ENCODE measurements at places on chromosomes 1 and 21. TPM values are rescaled to one million over a fixed set of nuclear protein-coding genes. Genes with fewer than 3 reads are reported as not detected.
A peak's percentile ranks its signal among the peaks of the same experiment; 100 is the strongest.

RGS5 gene
- total RNA-seq: 108 TPM

DNA sequence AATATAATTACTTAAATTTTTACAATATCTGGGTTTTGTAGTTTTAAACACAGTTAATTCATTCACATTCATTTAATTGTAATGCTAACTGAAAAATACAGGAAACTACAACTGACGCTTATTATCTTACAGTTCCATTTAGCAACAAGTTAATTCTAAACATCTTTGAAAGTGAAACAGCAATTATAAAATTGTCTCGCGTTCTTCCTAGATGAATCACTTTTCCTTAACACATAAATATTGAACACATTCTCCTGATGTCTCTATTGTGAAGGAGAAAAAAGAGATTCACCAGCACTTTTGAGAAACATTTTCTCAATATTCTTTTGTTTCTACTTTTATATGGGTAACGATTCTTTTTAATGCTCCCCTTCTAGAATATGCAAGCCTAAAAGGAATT, 6.4 kb downstream of the PTGFR start:
- H3K36me3 ChIP-seq: no peaks in the 10 kb centered on the region
- no peak for DNase-seq
- no peak overlapping the region for H3K27ac ChIP-seq
- H3K4me3 ChIP-seq: no peak overlapping the region
- no peaks in the 10 kb centered on the region for H3K27me3 ChIP-seq

DNA sequence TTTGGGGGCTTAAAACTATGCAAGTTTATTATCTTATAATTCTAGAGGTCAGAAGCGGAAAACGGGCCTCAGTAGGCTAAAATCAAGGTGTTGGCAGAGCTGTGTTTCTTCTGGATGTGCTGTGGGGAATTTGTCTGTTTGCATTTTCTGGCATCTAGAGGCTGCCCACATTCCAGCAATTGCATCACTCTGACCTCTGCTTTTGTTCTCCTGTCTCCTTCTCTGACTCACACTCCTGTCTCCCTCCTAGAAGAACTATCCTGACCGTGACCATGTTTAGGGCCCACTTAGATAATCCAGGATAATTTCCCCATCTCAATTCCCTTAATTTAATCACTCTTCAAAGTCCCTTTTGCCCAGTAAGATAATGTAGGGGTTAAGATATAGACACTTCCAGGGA, 127.4 kb upstream of the DEPDC1 start:
- H3K4me3 ChIP-seq: no peak overlapping the region
- H3K36me3 ChIP-seq: no peaks in the 10 kb centered on the region
- H3K4me1 ChIP-seq: no peaks in the 10 kb centered on the region
- no peak overlapping the region for H3K27ac ChIP-seq
- H3K27me3 ChIP-seq: no peaks in the 10 kb centered on the region
- DNase-seq: no peak

- no peaks in the 10 kb centered on the region for H3K27me3 ChIP-seq
- no peaks in the 10 kb centered on the region for H3K36me3 ChIP-seq
- H3K27ac ChIP-seq: peak overlapping the region; percentile 82
- DNase-seq: no peak
Observed at GRCh38 chr1:46370214-46370633, 23.9 kb upstream of the FAAH start.

DNA sequence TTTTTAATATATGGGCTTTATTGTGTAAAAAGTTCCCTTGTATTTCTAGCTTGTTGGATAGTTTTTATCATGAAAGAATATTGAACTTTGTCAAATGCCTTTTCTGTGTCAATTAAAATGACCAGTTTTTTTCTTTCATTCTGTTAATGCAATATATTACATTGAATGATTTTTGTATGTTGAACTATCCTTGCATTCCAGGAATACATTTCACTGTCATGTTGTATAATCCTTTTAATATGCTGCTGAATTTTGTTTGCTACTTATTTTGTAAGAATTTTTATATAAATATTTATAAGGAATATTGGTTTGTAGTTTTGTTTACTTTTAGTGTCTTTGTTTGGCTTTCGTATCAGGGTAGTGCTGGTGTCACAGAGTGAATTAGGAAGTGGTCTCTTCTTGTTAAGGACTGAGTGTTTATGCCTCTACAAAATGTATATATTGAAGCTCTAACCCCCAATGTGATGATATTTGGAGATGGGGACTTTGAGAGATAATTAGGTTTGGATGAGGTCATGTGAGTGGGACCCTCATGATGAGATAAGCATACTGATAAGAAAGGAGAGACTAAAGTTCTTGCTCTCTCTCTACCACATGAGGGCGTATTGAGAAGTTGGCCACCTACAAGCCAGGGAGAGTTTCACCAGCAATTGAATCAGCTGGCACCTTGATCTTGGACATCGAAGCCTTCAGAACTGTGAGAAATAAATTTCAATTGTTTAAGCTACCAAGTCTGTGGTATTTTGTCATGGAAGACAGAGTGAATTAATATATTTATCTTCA, 12.0 kb upstream of the SLAMF6 start:
- no peaks in the 10 kb centered on the region for H3K27me3 ChIP-seq
- H3K4me3 ChIP-seq: no peak overlapping the region
- no peaks in the 10 kb centered on the region for H3K36me3 ChIP-seq
- DNase-seq: no peak
- no peaks in the 10 kb centered on the region for H3K4me1 ChIP-seq
- H3K27ac ChIP-seq: no peak overlapping the region

GRCh38 chr1:24351247-24351646, 32.1 kb downstream of the GRHL3 start:
- no peak for DNase-seq
- H3K36me3 ChIP-seq: no peaks in the 10 kb centered on the region
- H3K27ac ChIP-seq: no peak overlapping the region
- no peak overlapping the region for H3K4me3 ChIP-seq
- no peaks in the 10 kb centered on the region for H3K27me3 ChIP-seq

DNA sequence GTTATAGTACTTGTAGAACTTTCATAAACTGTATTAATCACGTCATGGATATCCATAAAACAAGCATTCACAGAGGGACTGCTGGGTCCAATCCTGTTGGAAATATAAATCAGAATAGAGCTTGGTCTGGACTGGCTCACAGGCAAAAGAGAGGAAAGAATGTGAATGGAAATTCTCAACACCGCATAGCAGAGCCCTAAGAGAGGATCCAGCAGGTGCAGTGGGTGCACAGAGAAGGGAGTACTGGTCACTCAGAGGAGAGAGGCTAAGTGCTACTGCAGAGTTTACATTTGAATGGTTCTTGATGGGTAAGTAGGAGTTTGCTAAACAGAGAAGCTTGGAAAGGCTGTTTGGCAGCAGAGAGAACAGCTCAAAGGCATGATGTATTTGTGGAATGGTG, 231.7 kb downstream of the PAPPA2 start:
- H3K36me3 ChIP-seq: no peaks in the 10 kb centered on the region
- no peak overlapping the region for H3K4me3 ChIP-seq
- DNase-seq: no peak
- H3K27ac ChIP-seq: no peak overlapping the region
- H3K27me3 ChIP-seq: no peaks in the 10 kb centered on the region

GRCh38 chr21:33686386-33686785, 44.1 kb downstream of the ITSN1 start:
- H3K4me1 ChIP-seq: peaks cover 42% of the 10 kb centered on the region
- DNase-seq: no peak
- no peaks in the 10 kb centered on the region for H3K27me3 ChIP-seq
- no peaks in the 10 kb centered on the region for H3K36me3 ChIP-seq
- H3K27ac ChIP-seq: peak overlapping the region; percentile 61
